Ureter (tissue), 1 donor: ENCODE measurements at places on chromosomes 16 and 17. TPM values are rescaled to one million over a fixed set of nuclear protein-coding genes. Genes with fewer than 3 reads are reported as not detected.

DNA sequence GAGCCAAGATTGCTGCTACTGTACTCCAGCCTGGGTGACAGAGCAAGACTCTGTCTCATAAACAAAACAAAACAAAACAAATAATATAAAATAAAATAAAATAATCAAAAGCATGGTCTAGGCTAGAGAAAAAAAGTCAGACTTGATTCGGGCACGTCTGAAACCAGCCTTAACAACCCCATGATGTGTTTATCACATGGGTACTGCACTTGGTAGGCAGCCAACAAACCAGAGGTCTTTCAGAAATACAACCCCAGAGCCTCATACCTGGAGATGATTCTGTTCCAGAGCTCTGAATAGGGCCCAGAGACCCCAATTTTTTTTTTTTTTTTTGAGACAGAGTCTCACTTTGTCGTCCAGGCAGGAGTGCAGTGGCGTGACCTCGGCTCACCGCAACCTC, 9.6 kb upstream of the HAPSTR1 start:
- DNase-seq, result no peak

GRCh38 chr16:67961551-67961957, 6.9 kb downstream of the SLC12A4 start:
- DNase-seq, result peak; percentile 94

GRCh38 chr17:61362852-61363600, 36.6 kb upstream of the TBX2 start:
- DNase-seq, result no peak

- no peak for DNase-seq
Measured at GRCh38 chr17:80727409-80727755, 182.7 kb downstream of the RPTOR start.

- DNase-seq, result no peak
Measured at GRCh38 chr16:79543219-79543618, 57.3 kb downstream of the MAF start.

DNA sequence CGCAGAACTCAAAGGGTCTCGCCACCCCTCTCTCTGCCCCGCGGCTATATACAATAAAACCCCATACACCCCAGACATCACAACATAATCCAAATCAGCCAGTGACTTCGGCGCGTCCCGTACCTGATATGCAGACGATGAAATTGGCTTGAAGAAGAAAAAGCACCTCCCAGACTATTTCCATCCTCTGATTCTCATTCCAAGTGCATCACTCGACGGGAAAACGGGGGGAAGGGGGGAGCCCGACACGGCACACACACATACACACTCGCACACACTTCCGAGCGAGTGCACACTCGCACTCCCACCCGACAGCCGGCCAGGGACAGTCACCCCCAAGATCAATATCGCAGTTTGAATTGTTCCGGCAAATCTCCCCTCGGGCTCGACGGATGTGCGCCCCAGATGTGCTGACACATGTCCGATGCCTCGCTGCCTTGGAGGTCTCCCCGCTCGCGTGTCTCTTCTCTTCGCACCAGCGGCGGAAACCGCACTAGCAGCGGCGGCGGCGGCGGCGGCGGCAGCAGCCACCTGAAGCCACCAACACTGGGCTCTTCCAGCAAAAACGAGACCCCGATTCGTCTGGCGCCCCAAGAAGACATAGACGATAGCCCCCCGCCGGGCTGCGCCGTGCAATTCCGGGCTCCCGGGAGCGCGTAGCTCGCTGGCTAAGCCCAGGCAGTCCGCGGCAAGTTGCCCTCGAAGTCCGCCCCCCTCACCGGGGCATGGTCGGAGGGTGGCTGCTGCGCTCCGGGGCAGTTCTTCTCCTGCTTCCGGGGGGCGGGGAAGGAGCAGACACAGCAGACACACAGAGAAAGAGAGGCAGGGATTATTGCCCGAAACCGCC, 688 bp downstream of the CA10 start:
- DNase-seq, result no peak

DNA sequence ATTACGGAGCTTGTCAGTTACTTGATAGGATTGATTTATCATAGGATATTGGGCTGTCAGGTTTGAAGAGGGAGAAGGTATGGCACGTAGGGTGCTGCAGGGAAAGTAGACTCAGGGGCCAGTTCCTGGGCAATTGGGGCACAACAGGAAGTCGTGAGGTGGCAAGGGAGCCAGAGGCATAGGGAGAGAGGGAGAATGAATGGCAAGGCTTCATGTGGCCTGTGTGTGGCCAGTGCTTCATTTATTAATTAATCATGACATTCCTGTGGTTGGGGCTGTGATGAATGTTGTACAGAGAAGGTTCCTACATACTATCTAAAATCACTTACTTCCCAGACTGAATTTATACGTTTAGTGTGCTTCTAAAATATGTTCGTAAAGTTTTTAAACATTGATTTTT, 19.3 kb downstream of the MFSD11 start:
- no peak for DNase-seq

- no peak for DNase-seq
Measured at GRCh38 chr16:7124701-7125100, 207.9 kb upstream of the RBFOX1 start.

GRCh38 chr16:67533024-67533560, 4.5 kb downstream of the RIPOR1 start:
- DNase-seq, result no peak

- DNase-seq, result no peak
Measured at GRCh38 chr16:74605332-74605731, 1.6 kb downstream of the GLG1 start.

DNA sequence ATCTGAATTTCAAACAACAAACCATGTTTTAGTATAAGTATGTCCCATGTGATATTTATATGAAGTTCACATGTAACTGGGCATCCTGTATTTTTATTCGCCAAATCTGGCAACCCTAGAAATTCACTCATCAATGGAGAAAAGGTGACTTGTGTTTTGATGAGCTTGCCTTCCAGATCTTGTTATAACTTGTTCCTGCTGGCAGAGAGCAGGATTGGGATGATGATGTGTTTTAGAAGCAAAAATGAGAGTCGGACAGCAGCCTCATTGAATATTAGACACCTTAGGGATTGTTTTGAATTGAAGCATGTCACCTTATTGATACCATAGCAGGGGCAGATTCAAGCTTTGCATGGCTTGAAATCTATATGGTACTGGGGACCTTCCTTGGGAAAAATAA, 85.4 kb upstream of the MED13 start:
- no peak for DNase-seq

GRCh38 chr17:13561606-13562270, 40.0 kb downstream of the HS3ST3A1 start:
- no peak for DNase-seq

DNA sequence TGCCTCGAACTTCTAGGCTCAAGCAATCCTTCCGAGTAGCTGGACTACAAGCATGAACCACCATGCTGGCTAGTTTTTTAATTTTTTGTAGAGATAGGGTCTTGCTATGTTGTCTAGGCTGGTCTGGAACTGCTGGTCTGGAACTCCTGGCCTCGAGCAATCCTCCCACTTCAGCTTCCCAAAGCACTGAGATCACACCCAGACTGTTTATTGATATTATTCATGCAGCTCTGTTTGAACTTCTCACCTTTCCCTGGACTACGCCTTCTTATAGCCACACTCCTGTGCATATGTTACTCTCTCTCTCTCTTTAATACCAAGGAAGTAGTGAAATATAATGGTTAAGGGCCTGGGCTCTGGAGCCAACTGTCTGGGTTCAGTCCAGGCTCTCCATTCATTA, 4.6 kb downstream of the COG7 start:
- no peak for DNase-seq

DNA sequence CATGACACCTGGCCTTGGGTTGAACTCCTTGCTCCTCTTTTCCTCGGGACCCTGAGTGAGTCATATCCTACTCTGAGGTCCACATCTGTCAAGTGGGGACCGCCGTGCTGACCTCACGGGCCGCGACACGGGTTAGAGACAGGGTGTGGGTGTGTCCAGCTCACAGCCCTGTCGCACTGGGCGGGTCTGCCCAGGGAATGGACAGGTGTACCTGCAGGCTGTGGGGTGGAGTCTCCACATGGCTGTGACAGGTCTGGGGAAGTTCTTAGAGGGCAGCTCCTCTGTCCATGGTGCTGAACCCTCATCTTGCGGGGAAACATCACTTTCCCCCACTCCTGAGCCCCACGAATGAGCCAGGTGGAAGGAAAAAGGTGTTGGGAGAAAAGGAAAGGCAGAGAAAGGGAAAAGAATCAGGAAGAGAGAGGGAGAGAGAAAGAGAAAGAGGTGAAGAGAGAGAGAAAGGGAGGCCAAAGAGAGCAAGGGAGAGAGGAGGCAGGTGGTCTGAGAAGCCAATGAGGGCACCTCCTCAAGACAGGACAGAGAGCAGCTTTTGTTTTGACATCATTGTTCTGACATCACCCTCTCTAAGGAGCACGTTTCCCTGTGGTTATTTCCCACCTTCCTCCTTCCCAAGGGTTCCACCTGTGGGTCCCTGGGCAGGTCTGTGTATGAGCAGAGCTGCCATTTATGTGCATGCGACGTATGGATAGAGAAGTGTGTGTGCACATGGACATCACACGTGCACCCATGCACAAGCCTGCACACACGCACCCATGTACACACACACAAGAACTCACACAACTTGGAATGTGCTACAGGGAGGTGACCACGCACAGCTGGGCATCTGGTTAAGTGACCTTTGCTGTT, 32.6 kb upstream of the CBFA2T3 start:
- DNase-seq, result no peak

DNA sequence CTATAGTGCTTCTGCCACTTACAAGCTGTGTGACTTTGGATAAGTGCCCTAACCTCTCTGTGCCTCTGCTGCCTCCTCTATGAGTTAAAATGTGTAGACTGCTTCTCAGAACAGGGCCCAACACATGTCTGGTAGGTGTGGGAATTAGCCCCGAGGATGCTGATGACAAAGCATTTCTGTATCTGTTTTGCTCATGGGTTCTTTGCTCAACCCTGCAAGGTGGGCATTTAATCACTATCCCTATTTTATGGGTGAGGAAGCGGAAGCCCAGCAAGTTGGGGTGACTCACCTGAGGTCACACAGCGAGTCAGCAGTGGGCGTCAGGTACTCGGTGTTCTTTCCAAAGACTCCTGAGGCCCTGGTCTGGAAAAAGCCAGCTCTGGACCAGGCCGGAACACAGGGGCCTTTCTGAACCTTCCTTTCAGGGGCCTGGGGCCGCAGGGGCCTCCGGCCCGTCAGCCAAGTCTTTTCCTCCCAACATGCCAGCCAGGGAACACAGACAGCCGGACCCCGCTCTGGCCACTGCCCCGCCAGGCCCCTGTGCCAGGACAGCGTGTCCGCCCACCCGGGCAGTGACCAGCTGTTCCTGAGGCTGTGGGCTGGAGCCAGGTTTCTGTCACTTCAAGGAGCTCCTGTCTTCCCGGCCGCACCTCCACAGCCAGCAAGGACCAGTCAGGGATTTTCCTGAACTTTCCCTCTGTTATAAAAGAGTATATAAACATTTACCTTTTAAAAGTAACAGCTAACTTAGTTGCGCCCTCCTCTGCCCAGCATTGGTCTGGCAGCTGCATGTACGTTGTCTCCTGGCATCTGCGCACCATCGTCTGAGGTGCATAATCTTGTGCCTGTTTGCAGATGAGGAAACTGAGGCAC, 62.5 kb downstream of the SREBF1 start:
- DNase-seq, result no peak

DNA sequence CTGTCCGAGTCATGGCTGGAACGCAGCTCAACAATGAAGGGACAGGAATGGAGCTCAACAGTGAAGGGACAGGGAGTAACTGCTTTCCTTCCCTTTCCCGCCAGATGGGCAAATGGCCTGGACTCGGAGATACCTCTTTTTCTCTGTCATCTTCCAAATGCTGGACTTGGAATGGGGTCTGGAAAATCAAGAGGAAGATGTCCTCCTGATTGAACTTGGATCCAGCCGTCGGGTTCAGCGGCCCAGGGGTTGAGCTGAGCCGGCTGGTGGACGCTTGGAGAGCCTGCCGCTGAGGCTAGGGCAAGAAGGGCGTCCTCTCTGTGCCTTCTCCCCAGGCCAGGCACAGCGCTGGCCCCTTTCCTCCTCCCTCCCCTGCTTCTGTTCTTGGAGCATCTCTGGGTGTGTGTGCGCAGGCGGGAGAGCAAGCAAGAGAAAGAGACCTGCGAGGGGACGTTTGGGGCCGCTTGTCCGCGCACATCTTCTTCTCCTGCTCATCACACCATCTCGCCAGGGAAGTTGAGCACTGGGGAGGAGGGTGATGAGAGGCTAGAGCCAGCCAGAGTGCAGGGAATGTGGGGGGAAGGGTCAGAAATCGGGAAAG, 6.6 kb downstream of the NEUROD2 start:
- DNase-seq, result no peak

- no peak for DNase-seq
Measured at GRCh38 chr17:4572131-4572530, 11.8 kb upstream of the GGT6 start.

DNA sequence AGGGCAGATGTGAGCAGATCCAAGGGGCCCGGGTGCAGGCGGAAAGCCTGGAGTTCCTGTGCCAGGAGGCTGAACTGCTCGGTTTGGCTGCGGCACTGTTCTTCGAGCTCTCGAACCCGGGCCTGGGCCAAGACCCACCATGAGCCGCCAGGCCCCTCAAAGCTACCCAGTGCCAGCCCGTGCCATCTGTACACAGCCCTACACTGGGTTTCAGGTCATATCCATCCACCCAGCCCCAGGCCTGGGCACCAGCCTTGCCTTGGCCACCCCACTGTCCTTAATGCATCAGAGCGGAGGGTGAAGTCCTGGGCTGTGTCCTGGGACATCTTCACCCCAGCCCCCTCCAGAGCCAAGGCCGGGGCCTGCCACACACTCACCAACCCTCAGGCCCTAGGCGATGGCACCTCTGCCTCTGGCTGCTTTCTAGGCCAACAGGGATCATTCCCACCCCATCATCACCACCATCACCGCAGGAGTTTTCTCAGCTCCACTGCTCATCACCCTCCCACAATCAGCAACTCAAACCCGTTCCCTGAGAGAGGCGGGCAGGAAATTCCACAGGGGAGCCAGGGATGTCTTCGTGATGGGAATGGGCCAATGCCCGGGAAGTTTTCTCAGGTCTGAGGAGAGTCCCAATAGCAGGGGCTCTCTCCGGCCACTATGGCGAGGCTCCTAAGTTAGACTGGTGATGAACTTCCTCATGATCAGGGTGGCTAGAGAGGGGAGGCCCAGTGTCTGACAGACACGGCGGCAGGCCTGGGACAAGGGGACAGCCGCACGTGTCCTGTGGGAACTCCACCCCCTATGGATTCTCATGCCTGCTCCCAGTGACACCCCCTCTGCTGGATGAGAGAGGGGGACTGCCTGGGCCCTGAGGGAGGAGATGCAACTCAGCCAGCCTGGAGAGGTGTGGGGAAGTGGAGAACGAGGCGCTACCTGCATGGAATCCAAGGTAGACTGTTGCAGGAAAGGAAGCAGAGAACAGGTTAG, 9.1 kb downstream of the TSPOAP1 start:
- DNase-seq, result no peak

Gene STX1B
- total RNA-seq, result 1.6 TPM

Gene RNF157
- total RNA-seq, result 4.3 TPM

Gene SPN
- total RNA-seq, result 4.2 TPM

Gene PSMB3
- total RNA-seq, result 156 TPM

Gene PRAC1
- not detected for total RNA-seq

Gene IST1
- total RNA-seq, result 176 TPM

Gene IRF8
- 9.5 TPM for total RNA-seq

Gene ZNF768
- 37.6 TPM for total RNA-seq
